IPS-NIHi11 (cell line): ENCODE measurements at places on chromosomes 5 and 9.
A peak's percentile ranks its signal among the peaks of the same experiment; 100 is the strongest.

GRCh38 chr9:99748676-99749075 lies 73.0 kb upstream of the NR4A3 start:
- DNase-seq: no peak

DNA sequence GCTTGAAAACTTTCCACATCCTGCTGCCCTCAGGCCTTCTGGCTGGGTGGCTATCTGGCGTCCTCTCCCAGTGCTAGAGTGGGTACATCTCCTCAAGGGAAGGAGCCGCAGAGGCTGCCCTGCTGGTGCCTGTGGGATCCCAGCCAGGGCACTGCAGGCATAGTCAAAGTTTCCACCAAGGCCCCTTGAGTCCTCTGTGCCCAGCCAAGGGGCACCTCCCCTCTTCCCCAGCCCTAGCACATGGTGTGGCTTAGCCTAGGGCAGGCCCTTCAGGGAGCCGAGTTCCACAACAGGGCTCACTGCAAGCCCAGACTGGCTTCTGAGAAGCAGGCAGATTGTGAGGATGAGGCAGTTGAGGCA lies 103.2 kb downstream of the RGS3 start:
- DNase-seq: no peak

DNA sequence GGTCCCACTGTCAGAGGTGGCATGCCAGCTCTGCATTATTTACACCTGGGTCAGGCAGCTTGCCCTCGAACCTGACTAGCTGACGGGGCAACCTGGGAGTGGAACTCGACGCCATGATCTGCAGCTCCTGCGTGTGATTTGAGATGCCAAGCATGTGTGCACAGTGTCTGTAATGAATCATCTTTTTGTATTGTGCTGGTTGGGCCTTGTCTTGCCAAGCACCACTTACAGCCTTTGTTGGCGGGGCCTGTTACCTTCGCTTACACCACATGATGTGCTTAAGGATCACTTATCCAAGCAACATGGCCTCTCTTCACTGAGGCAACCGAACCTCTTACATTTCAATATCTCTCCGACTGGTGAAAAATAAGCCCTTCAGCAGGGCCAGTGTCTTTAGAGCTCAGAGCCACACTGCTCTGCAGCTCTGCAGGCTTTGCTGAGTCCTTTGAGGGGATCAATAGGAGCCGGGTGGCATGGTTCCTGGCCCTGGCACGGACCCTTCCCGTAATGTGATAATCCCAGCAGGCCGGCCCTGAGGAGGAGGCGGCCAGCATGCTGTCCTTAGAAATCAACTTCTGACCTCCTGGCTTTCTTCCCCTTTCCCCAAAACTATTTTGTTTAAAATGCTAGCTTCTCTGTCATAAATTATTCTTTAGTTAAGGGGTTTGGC lies 297.7 kb upstream of the CD180 start:
- no peak for DNase-seq

DNA sequence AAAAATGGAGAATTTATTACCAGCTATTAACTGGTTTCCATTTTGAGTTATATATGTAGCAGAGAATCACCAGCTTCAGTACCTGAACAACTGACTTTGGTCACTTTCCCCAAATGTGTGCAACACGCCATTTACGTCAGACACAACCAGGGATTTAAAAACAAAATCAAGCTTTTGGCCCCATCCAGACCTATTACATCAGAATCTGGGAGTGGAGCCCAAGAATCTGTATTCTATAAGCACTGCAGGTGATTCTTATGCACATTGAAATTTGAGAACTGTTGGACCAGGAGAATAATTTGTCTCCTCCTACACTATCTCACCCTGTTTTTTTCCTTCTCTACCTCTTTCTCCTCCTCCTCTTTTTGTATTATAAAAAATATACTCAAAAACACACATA lies 295.9 kb downstream of the PRELID2 start:
- no peak for DNase-seq

- no peak for DNase-seq
Measured at GRCh38 chr5:132389585-132390286, 20.2 kb downstream of the SLC22A5 start.

- DNase-seq: no peak
Measured at GRCh38 chr5:77697692-77698091, 59.2 kb upstream of the OTP start.

- DNase-seq: no peak
Measured at GRCh38 chr5:17434982-17435381, 63.0 kb upstream of the TAF11L2 start.

DNA sequence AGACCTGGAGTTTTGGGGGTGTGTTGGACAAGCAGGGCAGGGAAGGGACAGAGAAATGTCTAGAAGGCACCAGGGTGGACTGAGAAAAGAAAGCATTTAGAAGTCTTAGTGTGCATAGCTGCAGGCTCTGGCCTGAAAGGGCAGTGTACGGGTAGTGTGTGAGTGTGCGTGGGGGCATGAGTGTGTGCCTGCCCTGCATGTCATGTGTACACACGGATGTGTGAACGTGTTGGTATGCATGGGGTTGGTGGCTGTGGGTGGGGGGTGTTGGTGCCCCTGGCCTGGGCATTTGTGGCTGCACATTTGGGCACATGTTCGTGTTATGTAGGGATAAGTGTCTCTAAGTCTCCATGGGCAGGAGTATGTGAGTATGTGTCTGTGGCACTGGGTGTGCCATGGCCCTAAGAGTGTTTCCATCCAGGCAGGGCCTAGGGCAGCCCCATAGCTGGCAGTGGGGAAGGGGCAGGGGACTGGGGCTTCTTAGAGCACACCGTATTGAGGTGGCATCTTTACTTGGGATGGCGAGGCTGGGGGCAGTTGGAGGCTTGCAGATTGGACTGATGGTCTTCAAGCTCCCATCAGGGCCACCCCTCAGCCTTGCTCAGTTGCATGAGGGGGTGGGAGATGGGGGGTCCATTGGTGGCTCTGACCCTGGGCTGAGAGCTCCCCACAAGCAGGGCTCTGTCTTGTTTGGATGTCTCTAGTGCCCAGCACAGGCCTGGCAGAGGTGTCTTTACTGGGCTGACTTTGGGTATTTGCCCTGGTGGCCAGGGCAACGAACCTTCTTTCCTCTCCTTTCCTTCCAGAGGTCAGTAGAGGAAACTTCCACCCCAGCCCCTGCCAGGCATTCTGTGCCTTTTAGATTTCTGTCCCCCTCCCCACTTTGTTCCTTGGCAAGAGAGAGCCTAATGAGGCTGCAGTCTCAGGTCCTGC lies 15.0 kb downstream of the PSD2 start:
- no peak for DNase-seq

DNA sequence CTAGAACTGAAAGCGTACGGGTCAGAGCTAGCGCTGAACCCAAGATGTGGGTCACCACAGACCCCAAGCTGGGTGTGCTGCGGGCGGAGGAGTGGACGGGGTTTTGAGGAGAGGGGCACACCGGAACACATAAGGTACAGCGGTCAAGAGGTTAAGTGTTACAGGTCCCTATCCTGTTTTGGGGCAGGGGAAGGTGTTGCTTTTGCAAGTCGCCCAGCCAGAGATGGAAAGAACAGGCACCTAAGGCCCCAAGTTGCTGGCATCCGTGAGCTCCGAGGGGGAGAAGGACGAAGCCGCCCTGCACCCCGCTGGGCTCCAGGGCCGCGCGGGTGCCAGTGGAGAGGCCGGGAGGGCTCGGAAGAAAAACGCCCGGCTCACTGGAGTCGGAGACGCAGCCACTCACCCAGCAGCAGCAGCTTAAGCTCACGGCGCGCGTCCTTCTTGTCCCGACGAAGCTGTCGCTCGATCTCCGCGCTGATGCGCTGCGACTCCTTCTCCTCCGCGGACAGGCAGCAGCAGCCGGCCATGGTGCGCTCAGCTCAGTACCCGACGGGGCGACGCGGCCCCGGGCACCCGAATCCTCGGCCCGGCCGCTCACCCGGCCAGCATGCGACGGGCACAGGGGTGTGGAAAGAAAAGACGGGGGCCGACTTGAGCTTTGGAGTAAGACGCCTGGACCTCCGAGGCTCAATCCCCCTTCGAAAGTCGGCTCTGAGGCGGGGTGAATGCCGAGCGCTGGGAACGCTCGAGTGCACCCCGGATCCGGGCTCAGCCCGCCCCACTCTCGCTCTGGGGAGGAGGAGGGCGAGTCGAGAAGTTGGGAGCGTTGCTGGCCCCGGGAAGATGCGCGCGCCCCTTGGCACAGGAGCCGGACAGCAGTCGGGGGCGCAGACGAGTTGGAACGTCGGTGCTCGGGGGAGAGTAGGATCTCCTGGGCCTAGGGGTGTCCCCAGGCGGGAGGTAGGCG lies 572 bp downstream of the GNA14 start:
- peak; percentile 69 for DNase-seq

DNA sequence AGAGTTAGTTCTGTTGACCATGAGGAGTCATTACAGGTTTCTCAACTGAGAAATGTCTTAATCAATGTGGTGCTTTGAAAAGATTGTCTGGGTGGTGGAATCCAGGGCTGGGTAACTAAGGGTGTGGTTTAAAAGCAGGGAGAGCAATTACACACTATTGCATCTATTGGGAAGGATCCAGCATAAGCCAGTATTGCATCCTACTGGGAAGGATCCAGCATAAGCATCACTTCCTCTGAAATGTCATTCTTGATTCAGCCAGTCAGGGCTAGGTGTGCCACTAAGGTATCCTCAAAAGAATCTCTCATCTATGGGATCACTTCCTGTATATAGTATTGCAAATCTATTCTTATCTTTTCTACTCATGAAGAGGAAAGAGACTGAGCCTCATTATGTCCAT lies 38.6 kb downstream of the ELOVL7 start:
- no peak for DNase-seq

GRCh38 chr5:7422316-7423106 lies 26.6 kb downstream of the ADCY2 start:
- DNase-seq: no peak

DNA sequence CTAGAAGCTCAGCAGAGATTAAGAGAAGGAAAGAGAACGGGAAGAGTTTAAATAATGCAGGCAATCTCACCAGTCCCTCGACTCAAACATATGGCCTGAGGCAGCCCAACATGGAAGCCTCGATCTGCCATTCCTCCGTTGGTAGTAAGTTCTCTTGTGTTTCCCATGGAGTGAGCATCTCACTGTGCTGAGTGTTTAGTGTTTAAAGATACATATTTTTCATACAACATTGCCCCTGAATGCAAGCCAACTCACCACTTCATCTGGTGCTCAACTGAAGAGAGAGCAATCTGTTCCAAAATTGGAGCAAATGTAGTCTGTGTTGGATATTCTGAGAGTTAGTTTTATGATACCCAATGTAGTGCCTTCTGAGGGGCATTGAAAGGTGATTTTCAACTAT lies 171.5 kb upstream of the ATP10B start:
- no peak for DNase-seq

- no peak for DNase-seq
Measured at GRCh38 chr9:108001237-108001636, 511.7 kb upstream of the KLF4 start.

GRCh38 chr5:31185951-31186350 lies 7.5 kb upstream of the CDH6 start:
- DNase-seq: no peak

DNA sequence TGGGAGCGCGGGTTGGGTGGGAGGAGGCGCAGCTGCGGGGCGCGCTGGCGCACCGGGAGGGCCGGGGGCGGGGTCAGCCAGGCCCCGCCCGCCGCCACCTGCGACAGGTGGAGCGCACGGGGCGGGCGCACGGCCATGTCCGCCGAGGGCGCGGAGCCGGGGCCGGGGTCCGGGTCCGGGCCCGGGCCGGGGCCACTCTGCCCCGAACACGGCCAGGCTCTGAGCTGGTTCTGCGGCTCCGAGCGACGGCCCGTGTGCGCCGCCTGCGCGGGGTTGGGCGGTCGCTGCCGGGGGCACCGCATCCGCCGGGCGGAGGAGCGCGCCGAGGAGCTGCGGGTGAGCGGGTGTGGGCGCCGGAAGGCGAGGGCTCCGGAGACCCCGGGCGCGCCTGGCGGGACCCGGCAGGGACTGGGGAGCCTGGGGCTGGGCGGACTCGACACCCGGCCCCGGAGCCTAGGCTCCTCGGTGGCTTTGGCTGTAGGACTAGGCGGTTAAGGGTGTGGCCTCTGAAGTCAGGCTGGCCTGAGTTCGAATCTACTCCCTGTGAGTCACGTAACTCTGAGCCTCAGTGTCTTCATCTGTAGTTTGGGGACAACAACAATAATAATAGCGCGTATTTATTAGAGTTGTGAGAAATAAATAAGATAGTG lies at the start of gene BSPRY:
TSS of gene BSPRY (plus strand) at position 97 of the 650 bp plus-strand sequence. CDS start at position 136, 39 bp downstream.
- DNase-seq: peak; percentile 93

GRCh38 chr5:56325039-56325438 lies 91.9 kb upstream of the ANKRD55 start:
- no peak for DNase-seq

GRCh38 chr5:36040651-36041536 lies 25.8 kb downstream of the UGT3A2 start:
- DNase-seq: no peak

- no peak for DNase-seq
Measured at GRCh38 chr9:108395421-108395820, 460.4 kb downstream of the ACTL7B start.

DNA sequence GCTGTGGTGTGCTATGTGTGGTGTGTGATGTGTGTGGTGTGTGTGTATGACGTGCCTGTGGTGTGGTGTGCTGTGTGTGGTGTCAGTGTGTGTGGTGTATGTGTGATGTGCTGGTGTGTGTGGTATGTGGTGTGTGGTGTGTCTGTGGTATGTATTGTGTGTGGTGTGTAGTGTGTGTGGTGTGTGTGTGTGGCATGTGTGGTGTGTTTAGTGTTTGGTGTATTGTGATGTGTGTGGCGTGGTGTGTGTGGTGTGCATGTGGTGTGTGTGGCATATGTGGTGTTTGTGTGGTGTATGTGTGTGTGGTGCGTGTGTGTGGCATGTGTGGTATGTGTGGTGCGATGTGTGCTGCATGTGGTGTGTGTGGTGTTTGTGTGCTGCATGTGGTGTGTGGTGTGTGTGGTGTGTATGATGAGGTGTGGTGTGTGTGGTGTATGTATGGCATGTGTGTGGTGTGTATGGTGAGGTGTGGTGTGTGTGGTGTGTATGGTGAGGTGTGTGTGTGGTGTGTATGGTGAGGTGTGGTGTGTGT lies 18.3 kb upstream of the RNU6ATAC start:
- DNase-seq: no peak

- no peak for DNase-seq
Measured at GRCh38 chr9:89256642-89257041, 54.4 kb upstream of the CKS2 start.

- DNase-seq: no peak
Measured at GRCh38 chr5:76960004-76960625, 7.3 kb downstream of the CRHBP start.

DNA sequence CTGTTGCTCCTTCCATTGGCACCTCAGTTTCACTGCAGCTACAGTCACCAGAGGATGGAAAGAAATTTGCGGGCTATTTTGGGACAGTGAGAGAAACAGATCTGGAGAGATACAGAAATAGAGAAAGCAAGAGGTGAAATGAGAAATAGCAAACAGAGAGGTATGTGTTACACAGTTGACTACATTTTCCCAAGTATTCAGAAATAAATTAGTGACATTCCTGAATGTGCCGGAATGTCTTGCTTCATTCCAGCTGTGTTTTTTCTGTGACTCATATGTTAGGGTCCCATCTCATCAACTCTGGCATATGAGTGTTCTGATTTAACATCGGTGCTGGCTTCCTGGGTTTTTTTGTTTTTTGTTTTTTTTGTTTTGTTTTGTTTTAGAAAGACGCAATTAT lies 63.8 kb upstream of the ZNF462 start:
- DNase-seq: no peak

GRCh38 chr5:61811052-61811451 lies 479.0 kb downstream of the ZSWIM6 start:
- no peak for DNase-seq

GRCh38 chr9:125763394-125763801 lies 16.2 kb downstream of the PBX3 start:
- DNase-seq: peak; percentile 47

GRCh38 chr5:139878093-139878492 lies 82.5 kb downstream of the PSD2 start:
- DNase-seq: no peak
